ENCODE measurements at places on chromosomes 12 and 14. TPM values are rescaled to one million over a fixed set of nuclear protein-coding genes. Genes with fewer than 3 reads are reported as not detected.
A peak's percentile ranks its signal among the peaks of the same experiment; 100 is the strongest.

GRCh38 chr12:122975790-122976647, 975 bp downstream of the OGFOD2 start:
- DNase-seq, result no peak

- no peak for DNase-seq
Observed at GRCh38 chr14:60509438-60510253, 700 bp downstream of the SIX6 start.

DNA sequence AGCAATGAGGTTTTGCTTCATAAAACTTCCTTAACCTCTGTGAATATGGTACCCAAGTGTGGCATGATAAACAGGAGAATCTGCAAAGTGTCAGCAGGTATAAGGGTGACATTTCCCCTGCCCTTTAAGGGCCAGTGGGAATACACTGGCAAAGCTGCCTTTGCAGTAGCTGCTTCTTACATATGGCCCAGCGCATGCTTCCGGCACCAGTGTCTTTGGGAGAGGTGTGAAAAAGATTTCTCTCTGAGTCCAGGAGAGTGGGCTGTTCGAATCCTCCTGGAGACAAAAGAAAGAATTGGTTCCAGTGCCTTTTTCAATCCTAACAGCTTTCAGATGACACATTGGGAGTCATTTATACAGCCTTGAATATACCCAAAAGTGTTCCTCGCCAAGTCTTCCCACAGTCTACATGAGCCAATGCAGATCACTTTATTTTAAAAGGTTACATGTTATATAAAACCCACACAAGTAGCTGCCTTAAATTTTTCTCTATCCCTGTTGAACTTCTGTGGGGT, 437.7 kb downstream of the PRKD1 start:
- no peak for DNase-seq

DNA sequence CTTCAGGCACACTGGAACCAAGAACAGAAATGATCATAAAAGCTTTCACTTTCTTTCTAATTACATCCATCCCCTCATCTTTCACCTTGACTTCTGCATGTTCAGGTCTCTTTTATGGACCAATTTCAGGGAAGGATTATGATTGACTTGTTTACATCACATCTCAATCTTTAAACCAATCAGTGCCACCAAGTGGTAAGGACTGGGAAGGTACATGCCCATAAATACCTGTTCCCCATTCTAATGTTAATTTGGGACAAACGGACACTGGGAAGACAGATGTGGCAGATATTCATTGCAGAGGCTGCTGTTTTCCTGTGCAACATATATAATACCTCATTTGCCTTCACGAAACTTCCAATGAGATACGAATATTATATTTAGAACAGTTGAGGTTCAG, 978.1 kb downstream of the GALC start:
- DNase-seq, result peak; percentile 2

DNA sequence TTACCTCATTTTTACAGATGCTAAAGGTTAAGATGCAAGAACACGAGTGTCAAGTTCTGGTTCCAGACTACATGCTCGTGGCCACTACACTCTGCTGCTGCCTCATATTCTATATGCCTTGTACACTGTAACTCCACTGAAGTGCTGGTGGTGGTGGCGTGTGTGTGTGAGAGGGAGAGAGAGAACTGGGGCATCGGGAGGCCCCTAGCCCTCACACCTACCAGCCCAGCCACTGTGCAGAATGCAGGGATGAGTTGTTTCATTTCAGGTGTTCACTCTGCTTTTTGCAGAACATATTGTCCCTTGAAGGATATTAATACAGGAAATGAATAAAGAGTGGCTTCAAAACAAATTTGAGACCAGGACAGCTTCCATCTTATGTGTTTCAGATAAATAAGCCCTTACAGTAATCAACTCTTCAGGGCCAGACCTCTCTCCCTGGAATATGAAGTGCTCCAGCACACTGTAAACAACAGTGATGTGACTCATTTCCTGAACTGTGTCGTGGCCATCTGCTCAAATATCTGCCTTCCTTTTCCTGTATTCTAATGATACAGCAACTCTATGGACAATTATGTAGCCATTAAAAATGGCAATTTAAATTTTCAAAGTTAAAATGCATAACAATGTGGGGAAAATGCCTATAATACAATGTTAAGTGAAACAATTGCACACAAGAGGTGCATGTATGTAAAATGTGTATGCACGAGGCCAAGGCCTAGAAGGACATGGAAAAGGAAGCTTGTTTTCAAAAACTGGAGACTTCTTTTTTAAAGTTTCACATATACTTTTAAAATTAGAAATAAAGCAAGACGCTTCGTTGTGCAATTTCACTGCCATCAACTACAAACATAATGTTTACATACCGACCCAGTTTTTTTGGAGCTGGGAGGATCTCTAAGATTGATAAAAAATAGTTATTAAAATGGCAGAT, 215.4 kb downstream of the PELI2 start:
- peak; percentile 87 for DNase-seq

DNA sequence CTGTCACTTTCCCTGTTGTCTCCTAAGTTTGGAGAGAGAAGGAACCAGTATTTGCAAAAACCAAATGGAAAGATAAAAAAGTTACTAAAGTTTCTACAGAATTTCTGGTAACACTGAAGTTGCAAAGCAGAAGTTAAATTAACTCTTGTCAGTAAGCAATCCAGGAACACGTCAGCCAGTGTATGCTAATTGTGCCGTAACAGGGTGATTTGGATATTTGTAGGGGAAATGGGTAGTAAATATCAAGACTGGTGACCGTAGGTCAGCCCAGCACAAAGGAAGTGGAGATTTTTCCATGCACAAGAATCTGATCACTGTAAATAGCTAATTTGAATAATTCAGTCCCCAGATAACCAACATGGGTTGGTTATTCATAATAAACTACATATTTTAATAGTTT, 2.3 kb downstream of the CDKN1B start:
- peak; percentile 48 for DNase-seq

GRCh38 chr12:100508751-100509150, 35.1 kb downstream of the NR1H4 start:
- no peak for DNase-seq

DNA sequence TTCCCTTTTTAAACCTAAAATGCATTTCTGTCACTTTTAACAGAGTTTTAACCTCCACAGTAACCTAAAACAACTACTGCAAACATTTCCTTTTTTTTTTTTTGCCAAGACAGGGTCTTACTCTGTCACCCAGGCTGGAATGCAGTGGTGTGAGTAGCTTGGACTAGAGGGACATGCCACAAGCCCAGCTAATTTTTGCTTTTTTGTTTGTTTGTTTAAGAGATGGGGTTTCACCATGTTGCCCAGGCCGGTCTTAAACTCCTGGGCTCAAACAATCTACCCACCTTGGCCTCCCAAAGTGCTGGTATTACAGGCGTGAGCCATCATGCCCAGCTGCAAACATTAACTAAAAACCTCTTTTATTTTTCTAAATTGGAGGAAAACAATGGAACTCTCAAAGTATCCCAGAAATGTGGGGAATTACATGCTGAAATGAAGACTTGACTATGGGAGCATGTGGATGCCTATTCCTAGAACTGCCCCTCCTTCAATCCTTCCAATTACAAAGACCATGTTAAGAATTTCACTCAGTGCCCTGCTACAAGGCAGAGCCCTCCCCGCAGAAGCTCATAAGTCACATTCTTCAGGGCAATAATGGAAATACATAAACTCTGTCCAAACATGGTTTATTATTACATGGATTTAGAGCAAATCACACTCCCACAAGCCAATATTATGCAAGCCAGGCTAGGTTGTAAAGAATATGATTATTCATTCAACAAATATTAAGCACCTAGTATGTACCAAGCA, 66.9 kb downstream of the C12orf56 start:
- DNase-seq, result no peak

DNA sequence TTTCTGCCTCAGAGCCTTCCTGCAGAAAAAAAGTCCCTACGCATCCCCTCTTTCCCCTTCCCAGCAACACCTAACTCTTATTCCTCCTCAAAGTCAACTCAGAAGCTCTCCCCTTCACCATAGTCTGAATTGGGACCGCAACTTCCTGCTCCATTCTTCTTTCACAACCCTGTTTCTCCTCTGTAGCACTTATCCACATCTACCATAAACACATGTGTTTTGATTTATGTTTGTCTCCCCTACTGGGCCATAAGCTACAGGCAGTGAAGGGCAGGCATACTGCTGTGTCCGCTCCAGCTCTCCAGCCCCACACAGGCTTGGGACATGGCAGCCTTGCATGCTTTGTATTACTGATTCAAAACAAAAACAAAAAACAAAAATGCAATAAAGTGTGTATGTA, 5.9 kb downstream of the SDR9C7 start:
- no peak for DNase-seq

GRCh38 chr14:35050652-35051051, 4.6 kb downstream of the FAM177A1 start:
- peak; percentile 63 for DNase-seq

DNA sequence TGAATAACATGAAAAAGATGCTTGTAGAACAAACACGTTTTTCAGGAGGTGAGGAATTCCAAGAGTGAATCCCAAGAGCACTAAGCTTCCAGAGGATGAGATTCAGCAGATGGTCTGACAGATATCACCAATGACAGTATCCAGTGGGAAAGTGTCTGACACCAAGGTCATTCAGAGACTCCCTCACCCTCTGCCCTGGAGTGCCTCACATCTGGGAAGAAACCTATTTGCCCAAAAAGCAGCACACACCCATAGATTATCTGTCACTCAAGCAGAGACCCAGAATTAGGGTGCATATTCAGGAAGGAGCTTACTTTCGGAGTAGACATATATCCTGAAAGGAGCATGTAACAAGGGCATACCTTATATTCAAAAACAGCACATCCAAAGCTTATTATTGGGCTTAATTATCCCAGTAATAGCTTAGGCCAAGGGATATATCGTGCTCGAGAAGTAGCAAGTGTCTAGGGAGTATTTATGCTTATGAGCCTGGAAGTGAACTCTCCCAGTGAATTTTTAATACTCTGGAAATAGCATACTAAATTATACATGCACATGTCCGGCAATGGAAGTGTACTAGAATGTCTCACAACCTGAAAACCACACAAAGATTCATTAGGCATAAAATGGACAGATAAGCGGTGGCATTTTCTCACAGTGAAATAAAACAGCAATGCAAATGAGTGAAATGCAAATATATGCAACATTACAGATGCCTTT, 998.1 kb upstream of the TMEM132C start:
- no peak for DNase-seq

- no peak for DNase-seq
Observed at GRCh38 chr12:111030800-111031199, 110.4 kb upstream of the MYL2 start.

DNA sequence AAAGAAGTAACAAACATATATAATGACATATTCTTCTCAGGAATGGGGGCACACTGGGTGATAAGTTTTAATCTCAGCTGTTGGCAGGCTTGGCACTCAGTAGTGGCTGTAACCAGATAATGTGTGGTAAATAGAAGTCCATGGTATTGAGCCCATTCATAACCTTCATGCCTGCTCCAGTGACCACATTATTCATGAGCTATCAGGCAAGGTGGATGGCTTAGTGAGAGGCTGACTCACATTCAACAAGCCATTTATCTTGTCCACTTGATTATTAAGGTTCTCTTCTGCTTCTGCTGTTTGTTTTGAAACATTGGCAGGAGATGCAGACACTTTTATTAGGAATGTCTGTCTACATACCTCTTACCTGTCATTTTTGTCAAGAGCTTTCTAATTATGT, 950.4 kb upstream of the LRFN5 start:
- DNase-seq, result no peak

DNA sequence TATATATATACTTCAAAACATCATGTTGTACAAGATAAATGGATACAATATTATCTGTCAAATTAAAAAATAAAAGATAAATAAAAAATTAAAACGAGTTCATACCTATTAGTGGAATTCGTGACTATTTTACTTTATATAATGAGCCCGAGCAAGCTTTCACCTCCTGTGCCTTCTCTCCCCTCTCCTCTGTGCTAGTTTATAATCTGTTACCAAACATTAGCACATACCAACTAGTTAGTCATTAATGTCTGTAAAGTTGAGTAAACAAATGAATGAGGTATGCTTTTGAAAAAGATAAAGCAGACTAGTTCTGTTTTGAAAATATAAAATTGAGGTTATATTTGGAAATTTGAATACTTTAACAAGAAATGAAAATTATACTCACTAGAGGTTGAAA, 84.0 kb downstream of the LRRC9 start:
- DNase-seq, result no peak

DNA sequence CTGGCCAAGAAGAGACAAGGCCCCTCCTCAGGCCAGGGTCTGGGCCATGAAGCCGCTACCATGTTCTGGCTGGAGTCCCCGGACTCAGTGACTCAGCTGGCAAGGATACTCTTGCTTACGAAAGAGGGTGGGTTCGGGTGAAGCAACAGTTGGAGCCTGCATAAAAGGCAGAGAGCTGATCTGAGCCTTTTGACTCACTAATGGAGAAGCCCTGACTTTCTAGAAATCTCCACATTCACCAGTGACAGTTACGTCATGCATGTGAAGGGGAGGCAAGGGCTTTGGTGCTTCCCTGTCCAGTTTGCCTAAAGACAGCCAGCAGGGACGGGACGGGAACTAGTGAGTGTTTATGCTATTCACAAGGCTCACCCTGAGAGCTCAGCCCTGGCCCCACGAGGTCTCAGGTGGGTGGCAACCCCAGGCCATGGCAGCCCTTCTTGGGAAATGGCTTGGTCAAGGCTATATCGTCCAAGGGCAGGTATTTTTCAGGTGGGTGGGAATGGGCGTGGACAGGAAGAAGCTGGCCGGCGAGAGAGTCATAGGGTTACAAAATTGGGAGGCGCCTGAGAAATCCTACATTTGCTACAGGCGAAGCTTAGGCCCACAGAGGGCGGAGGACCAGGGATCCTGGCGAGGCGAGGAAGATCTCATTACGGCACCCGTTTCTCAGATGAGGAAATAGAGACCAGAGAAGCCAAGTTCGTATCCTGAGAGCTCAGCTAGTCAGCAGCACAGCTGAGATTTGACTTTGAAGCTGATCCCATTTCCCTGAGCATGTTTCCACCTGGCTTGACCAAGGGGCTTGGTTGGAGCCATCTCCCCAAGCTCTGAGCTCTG, 314.6 kb downstream of the BCL11B start:
- DNase-seq, result peak; percentile 11

GRCh38 chr14:63715360-63715759, 12.5 kb downstream of the SGPP1 start:
- DNase-seq, result no peak

- no peak for DNase-seq
Observed at GRCh38 chr14:72644758-72645489, 249.0 kb downstream of the DPF3 start.

TAS2R7 gene
- not detected for total RNA-seq

CCDC63 gene
- not detected for total RNA-seq

APOF gene
- total RNA-seq, result not detected

AICDA gene
- not detected for total RNA-seq

ZDHHC22 gene
- total RNA-seq, result 0.10 TPM

ABCD4 gene
- 22.9 TPM for total RNA-seq

OVCH1 gene
- total RNA-seq, result not detected

PLA2G1B gene
- total RNA-seq, result not detected

TMEM229B gene
- total RNA-seq, result 5.8 TPM

KRT73 gene
- not detected for total RNA-seq

HOTAIR gene
- total RNA-seq, result not detected

TPPP2 gene
- total RNA-seq, result not detected

MYF5 gene
- not detected for total RNA-seq

EIF2S3B gene
- total RNA-seq, result 1.4 TPM

All from HT1080 (cell line).